Endothelial cell (in vitro differentiated cells): ENCODE measurements at places on chromosomes 16 and 17.

DNA sequence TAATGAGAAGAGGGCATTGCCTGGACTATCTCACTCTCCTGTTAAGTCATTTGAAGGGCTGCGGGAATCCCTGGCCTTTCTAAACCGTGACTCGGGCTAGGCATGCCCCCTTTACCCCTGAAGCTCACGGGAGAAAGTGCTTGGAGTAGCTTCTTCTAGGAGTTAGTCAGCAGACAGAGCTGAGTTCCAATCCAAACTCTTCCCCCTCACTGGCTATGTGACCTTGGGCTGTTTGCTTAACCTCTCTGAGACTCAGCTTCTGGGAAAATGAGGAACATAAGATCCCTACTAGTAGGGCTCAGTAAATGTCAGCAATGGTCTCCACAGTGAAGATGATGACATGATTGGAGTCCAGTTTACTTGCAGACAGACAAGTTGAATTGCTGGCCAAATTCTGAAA, 5.7 kb upstream of the B9D1 start:
- no peak for DNase-seq

DNA sequence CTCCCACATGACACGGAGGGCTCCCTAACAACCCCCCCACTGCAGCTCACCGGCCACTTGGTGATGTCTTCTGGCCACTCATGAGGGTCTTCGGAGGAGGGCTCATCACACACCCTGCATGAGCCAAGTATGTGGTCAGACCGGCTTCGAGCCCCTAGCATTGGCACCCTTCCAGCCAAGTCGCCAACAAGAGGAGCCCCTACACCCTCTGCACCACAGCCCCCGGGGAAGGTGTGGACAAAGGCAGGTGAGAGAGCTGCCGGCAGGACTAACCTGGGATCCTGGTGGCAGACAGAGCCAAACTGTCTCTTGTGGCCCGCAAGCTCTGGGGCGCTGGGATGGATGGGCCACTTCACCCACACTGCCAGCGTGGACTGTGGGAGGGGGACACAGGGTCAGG, 6.5 kb downstream of the SNRNP25 start:
- DNase-seq, result no peak

DNA sequence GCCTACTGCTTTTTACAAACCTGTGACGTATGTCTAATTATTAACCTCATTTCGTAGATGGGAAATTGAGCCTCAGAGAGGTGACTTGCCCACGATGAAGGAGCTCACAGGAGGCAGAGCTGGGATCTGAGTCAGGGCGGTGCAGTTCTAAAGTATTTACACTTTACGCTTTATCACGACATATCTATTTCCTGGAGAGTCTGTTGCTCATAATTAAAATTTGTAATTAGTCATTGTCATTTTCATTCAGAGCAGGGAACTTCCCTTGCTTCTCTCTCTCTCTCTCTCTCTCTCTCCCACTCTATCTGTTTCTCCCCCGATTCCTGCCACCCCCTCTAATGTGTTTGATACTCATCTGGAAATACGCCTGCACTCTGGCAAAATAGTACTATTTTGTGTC, 5.9 kb downstream of the SLC5A11 start:
- no peak for DNase-seq

DNA sequence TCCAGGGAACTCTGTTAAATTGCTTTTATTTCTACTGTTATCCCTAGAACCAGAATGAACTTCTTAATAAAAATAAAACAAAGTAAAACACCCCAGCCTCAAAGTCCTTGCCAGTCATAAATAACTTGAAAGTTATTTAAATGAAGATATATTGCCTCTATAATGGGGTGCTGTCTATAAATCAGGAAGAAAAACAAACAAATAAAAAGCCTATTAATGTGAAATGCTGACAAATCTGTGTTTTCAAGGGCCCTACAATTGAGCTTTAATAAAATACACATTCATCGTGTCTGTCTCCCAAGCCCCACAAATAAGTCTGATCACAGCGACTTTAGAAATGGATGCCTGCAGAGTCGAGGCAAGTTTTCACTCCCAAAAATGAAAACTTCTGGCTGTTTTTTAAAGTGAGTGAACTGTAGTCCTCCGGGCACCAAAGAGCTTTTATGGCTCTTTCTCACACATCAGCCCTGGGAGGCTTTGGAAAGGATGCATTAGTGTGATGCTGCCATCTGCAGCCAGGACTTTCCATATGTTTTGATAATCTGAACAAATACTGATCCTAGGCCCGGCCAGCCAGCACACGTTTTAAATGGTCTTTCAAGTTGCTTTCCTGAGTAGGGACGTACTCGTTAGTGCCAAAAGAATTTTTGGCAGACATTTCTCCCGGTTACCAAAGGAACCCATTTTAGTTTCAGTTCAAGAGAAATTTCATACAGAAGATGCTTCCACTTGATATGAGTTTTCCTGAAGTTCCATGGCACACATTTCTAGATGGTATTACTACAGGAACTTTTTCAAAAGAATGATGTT, 16.3 kb downstream of the NACA2 start:
- peak; percentile 17 for DNase-seq

- DNase-seq, result no peak
Observed at GRCh38 chr16:77208382-77208781, 9.2 kb downstream of the SYCE1L start.

DNA sequence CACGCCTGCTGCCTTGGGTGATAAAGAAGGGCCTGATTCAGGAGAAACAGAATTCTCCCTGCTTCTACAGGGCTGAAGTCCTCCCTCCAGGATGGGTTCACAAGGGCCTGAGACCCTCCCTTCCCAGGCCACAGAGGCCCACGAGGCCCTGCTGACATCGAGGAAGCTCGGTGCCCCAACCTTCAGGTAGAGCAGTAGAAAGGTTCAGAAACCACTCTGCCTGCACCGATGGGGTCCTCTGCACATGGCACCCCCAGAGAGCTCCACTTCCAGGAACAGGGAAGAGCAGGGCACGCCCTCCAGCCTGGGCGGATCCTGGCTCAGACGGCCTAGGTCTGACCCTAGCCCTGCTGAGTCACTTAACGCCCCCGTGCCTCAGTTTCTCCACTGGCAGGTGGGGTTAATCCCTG, 773 bp downstream of the CENPX start:
- DNase-seq, result no peak

DNA sequence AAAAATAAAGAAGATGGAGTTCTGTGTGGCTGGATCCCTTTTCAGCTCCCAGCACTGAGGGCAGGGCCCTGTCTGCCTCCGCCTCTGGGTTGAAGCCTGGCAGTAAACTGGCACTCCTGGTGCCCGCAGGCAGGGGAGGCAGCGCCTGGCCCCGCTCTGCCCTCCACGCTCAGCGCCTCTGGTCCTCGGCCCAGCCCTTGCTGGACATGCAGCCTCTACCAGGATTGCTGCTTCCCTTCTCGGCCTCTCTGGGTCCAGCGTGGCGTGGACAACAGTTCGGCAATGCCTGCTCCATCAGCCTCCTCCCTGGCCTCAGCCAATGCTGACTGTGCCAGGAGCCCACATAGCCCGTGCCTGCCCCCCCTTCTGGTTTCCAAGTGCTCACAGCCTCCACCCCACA, 84.4 kb upstream of the CHMP6 start:
- no peak for DNase-seq

- no peak for DNase-seq
Observed at GRCh38 chr16:78290395-78290794, 190.9 kb downstream of the WWOX start.

- DNase-seq, result no peak
Observed at GRCh38 chr17:48173191-48173984, 65.8 kb downstream of the SNX11 start.

DNA sequence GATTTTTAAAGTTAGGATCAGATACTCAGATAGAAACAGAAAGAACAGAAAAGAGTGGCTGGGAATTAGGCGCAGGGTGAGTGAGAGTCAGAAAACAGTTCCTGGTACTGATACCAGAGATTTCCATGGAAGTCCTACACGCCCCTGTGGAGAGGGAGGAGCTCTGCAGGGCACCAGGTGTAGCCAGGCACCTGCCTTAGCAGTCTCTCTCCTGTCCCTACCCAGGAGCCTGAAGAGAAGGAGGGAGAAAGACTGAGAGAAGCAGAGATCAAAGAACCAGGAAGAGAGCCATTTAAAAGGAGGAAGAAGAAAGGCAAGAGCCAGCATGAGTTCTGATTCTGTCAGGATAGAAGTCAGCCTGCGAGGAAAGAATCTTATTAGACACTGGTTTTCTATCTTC, 65.0 kb downstream of the CBLN1 start:
- no peak for DNase-seq
